Cardiac septum (tissue), 1 donor: ENCODE measurements at places on chromosomes 2 and 18. TPM values are rescaled to one million over a fixed set of nuclear protein-coding genes. Genes with fewer than 3 reads are reported as not detected.

The HOXD4 gene
- total RNA-seq = 0.70 TPM

The TEKT4 gene
- total RNA-seq = 0.32 TPM

The IL36A gene
- not detected for total RNA-seq

The PKDCC gene
- 74.7 TPM for total RNA-seq

The CXCR2 gene
- 2.2 TPM for total RNA-seq

The HOXD3 gene
- 1.0 TPM for total RNA-seq

The TPRKB gene
- 14.7 TPM for total RNA-seq

The MYO5B gene
- total RNA-seq = 5.2 TPM

The POMC gene
- total RNA-seq = 3.1 TPM

The SCG2 gene
- 0.97 TPM for total RNA-seq

The DNAJC5G gene
- 1.6 TPM for total RNA-seq

The ESPNL gene
- 0.08 TPM for total RNA-seq

The ASB18 gene
- 44.4 TPM for total RNA-seq

GRCh38 chr2:139031722-139032121 lies 251.5 kb upstream of the NXPH2 start:
- no peak for DNase-seq

- DNase-seq = no peak
These were observed 154.3 kb downstream of the PLCL1 start for GRCh38 chr2:197958592-197959150.

DNA sequence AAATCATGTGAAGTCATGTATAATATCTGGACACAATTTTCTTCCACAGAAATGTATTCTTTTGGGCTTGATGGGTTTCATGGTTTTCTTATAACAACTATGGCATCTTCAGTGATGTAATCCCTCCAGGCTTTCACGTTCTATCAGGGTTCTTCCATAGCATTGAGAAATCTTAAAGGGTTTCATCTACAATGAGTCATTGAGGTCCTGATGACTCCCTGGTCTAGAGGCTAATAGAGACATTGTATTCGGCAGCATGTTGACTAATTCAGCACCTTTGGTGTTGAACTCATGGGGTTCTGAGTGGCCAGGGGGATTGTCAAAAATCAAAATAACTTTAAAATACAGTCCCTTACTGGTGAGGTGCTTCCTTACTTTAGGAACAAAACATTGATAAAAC lies 614.0 kb upstream of the CRIM1 start:
- no peak for DNase-seq

GRCh38 chr2:3128786-3129185 lies 248.8 kb downstream of the EIPR1 start:
- no peak for DNase-seq

- no peak for DNase-seq
These were observed 13.4 kb downstream of the NPAS2 start for GRCh38 chr2:100833331-100833730.

- no peak for DNase-seq
These were observed 11.2 kb upstream of the NABP1 start for GRCh38 chr2:191666732-191667131.

GRCh38 chr2:217101972-217102371 lies 242.1 kb upstream of the TNP1 start:
- no peak for DNase-seq

DNA sequence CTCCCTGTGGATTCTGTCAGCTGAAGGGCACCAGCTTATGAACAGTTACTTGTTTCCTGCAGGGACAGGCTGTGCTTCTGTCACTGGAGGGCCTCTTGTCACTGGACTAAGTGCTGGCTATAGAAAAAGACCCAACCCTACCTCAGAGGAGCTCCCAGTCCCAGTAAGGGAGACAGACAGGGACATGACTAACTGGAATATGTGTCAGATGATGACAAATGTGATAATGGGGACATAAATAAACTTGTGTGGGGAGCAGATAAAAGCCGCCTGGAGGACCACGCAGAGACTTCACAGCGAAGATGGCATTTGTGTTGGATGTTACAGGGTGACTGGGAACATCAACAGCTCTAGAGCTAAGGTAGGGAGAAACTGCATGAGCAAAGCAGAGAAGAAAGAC lies 95.0 kb downstream of the MAPRE2 start:
- no peak for DNase-seq

- no peak for DNase-seq
These were observed 20.5 kb upstream of the BCL2L11 start for GRCh38 chr2:111100087-111100764.

DNA sequence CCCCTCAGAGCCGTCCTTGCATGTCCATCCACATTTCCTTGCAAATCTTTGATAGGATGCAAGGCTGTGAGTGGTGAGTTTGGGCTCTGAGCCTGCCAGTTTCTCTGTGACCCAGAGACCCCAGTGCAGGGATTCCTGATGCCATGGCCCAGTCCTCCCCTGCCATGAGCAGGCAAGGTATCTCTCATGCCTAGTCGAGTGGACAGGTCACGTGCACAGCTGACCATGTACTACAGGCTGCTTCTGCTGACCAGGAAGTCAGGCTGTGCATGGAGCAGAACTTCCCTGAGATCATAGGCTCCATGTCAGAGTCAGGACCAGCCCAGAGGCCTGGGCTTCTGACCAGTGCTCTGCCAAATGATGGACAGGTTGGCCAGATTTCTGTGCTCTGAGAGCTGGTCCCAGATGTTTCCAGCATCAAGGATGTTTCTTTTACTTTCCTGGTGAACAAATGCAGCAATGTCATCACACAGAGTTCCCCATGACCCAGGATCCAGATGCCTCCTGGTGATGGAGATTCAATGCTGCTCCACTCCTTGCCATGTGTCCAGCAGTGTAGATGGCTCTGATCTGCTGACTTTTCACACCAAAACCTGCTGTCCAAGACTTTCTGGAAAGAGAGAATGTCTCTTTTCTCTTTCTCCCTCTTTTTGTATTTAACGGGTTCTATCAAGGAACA lies 321.6 kb upstream of the HS6ST1 start:
- peak; percentile 58 for DNase-seq

DNA sequence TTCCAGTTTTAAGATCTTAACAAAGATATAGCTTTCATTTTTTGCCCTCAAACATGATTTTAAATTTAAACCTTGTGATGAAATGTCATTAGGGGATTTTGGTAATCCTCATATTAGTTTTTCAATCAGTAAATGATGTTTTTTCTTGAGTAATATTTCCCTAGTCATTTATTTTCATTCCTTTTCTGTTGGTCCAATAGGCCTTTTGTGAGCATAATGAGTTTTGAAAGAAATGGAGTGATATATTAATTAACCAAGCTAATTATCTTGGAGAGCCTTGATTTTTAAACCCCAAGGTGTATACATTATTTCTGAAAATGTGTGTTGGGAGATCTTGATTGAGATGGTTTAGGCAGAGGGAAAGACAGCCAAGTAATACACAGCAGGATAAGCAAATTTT lies 46.3 kb downstream of the DCC start:
- DNase-seq = no peak

GRCh38 chr2:95231723-95232122 lies 24.4 kb downstream of the ZNF892 start:
- DNase-seq = no peak

DNA sequence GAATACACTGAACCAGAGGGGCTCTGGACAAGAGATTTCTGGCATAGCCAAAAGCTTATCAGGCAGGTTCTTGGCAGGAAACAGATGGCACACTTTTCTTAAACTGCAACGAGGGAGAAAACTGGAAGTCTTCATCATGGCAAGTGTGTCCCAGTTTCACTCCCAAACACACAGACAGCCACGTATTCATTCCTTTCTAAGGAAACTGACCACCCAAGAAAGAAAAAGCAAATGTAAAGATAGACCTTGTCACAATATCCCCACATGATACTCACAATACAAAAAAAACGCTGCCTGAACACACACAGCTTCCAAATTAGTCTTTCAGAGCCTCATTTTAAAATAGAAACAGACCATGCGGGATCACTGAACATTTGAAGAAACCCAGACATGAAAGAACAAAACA lies 40.6 kb upstream of the RTTN start:
- no peak for DNase-seq

DNA sequence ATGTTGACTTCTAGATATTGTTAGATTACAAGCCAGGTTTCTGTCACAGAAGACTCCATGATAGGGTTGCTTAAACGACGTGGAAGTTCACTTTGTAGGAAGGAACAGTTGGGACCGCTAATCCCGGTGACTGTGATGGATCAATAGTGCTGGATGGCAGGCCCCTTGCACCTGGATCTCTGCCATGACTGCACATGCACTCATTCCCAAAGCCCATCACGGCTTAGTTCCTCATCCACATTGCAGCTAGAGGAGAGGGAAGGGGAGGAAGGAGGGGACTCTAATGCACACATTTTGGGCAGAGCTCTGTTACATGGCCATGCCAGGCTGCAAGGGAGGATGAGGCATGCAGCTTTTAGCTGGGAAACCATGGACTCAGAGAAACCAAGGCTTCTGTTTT lies 773.7 kb upstream of the RAB6C start:
- DNase-seq = no peak

DNA sequence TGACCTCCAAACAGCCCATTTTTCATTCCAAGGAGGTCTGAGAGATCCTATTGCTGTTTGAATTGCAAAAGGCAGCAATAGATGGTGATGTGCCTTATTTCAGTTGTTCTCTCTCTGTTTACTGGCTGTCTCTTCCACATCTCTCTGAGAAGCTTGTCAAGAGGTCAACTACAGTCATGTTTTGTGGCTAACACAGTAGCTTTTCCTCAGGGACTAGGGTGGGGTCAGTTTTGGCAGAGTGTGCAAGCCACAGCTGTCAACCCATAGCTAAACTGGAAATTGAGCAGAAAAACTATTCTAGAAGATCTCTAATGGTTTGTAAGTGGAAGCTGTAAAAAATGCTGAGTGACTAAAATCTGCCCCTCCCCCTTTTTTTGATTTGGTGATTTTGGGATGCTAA lies 67.1 kb downstream of the DIS3L2 start:
- no peak for DNase-seq

- DNase-seq = no peak
These were observed 54.2 kb upstream of the ZNF396 start for GRCh38 chr18:35431374-35431741.

GRCh38 chr18:79491081-79491551 lies 95.4 kb downstream of the NFATC1 start:
- peak; percentile 49 for DNase-seq

DNA sequence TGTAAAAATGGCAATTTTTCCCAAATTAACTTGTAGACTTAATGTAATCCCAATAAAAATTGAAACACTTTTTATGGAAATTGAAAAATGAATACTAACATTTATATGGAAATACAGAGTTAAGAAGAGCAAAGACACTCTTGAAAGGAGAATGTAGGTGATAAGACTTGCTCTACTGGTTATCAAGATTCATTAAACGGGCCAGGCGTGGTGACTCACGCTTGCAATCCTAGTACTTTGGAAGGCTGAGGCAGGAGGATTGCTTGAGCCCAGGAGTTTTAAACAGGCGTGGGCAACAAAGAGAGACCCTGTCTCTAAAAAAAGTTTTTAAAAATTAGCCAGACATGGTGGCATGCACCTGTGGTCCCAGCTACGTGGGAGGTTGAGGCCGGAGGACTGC lies 29.5 kb upstream of the ZNF396 start:
- DNase-seq = no peak

DNA sequence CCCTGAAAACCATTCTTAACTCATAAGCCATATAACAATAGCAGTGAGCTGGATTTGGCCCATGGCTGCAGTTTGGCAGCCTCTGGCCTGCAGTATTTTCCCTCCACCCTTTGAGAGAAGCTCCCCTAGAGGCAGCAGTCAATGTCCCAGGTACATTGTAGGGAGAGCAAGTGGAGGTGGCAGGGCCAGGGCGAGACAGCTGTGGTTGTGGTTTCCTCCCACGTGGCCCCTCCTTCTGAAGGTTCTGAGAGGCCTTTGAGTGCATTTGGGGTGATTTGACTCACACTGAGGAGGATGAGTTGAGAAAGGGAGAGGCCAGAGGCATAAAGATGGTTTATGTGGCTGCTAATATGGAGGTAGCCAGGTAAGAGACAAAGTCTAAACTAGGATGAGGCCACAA lies 45.5 kb upstream of the LDAH start:
- no peak for DNase-seq

- no peak for DNase-seq
These were observed 149.2 kb upstream of the NCK2 start for GRCh38 chr2:105595536-105595935.

- no peak for DNase-seq
These were observed 49.2 kb downstream of the EEF1B2 start for GRCh38 chr2:206208900-206209299.

GRCh38 chr2:138536740-138537139 lies 35.2 kb downstream of the SPOPL start:
- no peak for DNase-seq

DNA sequence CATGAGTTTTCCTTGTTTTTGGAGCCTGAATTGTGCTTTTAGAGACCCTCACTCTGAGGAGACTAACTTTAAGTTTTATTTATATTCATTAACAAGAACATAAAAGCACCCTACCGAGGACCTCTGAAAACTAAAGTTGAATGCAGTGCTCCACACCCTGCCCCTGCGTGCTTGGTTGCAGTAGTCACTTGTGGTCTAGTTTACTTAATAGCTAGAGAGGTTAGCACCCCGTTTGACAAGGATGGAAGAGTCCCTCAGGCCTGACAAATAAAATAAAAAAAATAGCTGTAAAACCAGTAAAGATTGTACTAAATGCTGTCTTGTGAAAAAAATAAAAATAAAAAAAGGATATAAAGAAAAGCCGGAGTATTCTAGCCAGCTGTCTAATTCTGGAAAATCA lies 395.2 kb downstream of the MTX2 start:
- DNase-seq = no peak

GRCh38 chr18:2846636-2847316 lies at the start of gene EMILIN2:
TSS of gene EMILIN2 (plus strand) at chr18:2847006. CDS start at chr18:2847189, 183 bp downstream.
- DNase-seq = peak; percentile 90

GRCh38 chr2:31314761-31315160 lies 80.8 kb downstream of the EHD3 start:
- DNase-seq = no peak

DNA sequence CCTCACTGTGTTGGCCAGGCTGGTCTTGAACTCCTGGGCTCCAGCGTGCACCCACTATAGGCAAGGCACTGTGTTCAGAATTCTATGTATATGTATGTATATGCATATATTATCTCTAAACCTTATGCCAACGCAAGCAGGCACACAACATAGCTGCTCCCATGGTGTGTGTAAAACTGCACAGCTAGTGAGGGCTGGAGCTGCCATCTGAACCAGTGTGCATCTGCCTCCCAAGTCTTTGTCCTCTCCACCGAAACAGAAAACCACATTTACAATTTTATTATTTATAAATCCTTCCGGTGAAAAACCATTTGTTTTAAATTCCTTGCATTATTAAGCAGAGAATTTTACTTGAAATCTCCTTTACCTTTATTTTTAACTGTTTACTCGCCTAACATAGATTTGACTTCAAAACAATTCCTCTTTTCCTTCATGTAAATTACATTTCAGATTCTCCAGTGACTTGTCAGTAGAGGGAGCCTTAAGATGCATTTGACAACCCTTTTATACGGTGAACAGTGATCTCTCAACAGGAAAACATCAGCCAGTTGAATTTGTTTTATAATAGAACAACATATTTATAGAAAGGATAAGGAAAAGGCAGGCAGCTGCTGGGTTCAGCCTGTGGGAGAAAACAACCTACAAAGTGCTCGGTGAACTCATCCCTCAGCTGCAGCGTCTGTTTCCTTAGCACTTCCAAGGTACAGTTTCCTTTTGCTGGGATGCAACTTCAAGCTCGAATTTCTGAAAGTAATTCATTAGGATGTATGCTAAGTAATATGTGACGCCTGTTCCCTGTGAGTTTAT lies 101.2 kb downstream of the MYT1L start:
- DNase-seq = no peak
